Gastroesophageal sphincter (tissue), 4 donors: ENCODE measurements at places on chromosomes 2 and 18. TPM values are rescaled to one million over a fixed set of nuclear protein-coding genes. Genes with fewer than 3 reads are reported as not detected.

ZFAND2B gene
- 36.6 TPM for total RNA-seq

NAT8 gene
- not detected for total RNA-seq

C2orf72 gene
- total RNA-seq: not detected

HOXD13 gene
- total RNA-seq: not detected

HMSD gene
- not detected for total RNA-seq

NOSTRIN gene
- total RNA-seq: 17.0 TPM

IL36A gene
- total RNA-seq: not detected

MREG gene
- 3.3 TPM for total RNA-seq

TIMM21 gene
- total RNA-seq: 38.3 TPM

FMNL2 gene
- total RNA-seq: 26.0 TPM

POTEJ gene
- not detected for total RNA-seq

RESP18 gene
- total RNA-seq: not detected

CCDC141 gene
- 6.2 TPM for total RNA-seq

GPR39 gene
- total RNA-seq: 0.69 TPM

MROH2A gene
- total RNA-seq: not detected

SPATA3 gene
- not detected for total RNA-seq

ARHGAP15 gene
- 8.0 TPM for total RNA-seq

DNAH7 gene
- 0.62 TPM for total RNA-seq

MC4R gene
- total RNA-seq: 0.93 TPM

GKN2 gene
- not detected for total RNA-seq

SPAG16 gene
- total RNA-seq: 39.8 TPM

LIMS3 gene
- total RNA-seq: 3.7 TPM

PDE11A gene
- 1.9 TPM for total RNA-seq

NEU2 gene
- total RNA-seq: not detected

DNAJB2 gene
- 76.1 TPM for total RNA-seq

ALPG gene
- not detected for total RNA-seq

SCYGR7 gene
- total RNA-seq: not detected

ZSWIM2 gene
- not detected for total RNA-seq

INHA gene
- not detected for total RNA-seq

TFPI gene
- total RNA-seq: 74.3 TPM

TSPYL6 gene
- 0.31 TPM for total RNA-seq

RAMP1 gene
- total RNA-seq: 312 TPM

RTP5 gene
- total RNA-seq: not detected

HOXD8 gene
- total RNA-seq: 6.9 TPM

IL1B gene
- total RNA-seq: not detected

NTSR2 gene
- total RNA-seq: not detected

DES gene
- 17,655 TPM for total RNA-seq

SLC11A1 gene
- 11.1 TPM for total RNA-seq

CPO gene
- 1.9 TPM for total RNA-seq

CRYBA2 gene
- not detected for total RNA-seq

PKDCC gene
- 89.0 TPM for total RNA-seq

NOL4 gene
- 0.08 TPM for total RNA-seq

DUSP19 gene
- total RNA-seq: 7.1 TPM

FAM124B gene
- 1.8 TPM for total RNA-seq

TUBB8B gene
- not detected for total RNA-seq
